ENCODE measurements at places on chromosomes 13 and 19. TPM values are rescaled to one million over a fixed set of nuclear protein-coding genes. Genes with fewer than 3 reads are reported as not detected.
A peak's percentile ranks its signal among the peaks of the same experiment; 100 is the strongest.

The WTIP gene
- total RNA-seq = 53.0 TPM

DNA sequence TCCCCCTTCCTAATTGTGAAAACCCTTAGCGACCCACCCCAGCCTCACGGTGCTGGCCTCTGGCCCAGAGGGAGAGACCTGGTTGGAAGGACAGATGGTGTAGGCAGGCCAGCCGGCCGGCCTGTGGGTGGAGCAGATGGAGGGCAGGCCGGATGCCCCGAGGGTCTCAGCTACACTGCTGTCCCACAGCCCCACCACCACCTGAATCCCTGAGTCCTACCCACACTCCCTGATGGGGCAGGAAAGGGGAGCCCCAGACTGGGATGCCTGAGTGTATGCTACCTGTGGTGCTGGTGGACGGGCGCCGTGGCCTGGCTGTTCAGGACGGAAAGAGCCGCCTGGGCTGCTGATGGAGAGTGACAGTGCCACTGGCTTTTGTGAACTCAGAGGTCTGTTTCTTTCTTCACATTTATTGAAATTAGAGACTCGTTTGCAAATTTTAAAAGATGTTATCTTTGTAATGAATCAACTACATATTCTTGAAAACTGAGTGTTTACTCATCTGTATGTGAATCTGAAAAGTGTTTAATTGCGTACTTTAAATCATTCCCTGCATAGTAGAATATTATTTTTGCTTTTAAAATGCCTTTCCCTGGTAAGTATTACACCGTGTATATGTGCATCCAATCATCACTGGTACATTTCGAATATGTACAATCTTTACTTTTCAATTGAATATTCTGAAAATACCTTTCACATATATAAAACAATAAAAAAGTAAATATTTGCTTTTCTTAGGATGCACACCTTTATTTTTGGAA, 35.7 kb downstream of the TFDP1 start:
- H3K36me3 ChIP-seq = peaks cover 74% of the 10 kb centered on the region
- H3K4me1 ChIP-seq = no peaks in the 10 kb centered on the region
- H3K27me3 ChIP-seq = no peaks in the 10 kb centered on the region
- no peak overlapping the region for H3K4me3 ChIP-seq
- no peak for DNase-seq

DNA sequence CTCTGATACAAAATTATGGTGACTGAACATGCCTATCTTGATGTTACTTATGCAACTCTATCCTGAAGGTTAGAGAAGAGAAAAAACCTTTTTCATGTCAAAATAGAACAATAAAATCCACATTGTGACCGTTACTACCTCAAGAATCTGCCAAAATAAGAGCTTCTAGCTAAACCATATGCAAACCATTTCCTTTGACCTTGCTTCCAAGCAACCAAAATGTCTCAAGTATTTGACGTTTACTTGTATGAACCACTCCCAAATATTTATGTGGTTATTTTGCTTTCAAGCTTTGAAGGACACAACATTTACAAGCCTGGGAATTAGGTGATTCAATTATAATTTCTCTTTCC, 13.9 kb downstream of the FOXO1 start:
- H3K27me3 ChIP-seq = no peaks in the 10 kb centered on the region
- peaks cover 27% of the 10 kb centered on the region for H3K4me1 ChIP-seq
- no peak overlapping the region for H3K27ac ChIP-seq
- H3K36me3 ChIP-seq = no peaks in the 10 kb centered on the region
- H3K4me3 ChIP-seq = no peak overlapping the region

The RNF225 gene
- total RNA-seq = 0.53 TPM

The CCDC70 gene
- total RNA-seq = 0.34 TPM

GRCh38 chr13:51348069-51348967, 8.8 kb downstream of the SERPINE3 start:
- no peak overlapping the region for H3K4me3 ChIP-seq
- no peaks in the 10 kb centered on the region for H3K27me3 ChIP-seq
- H3K27ac ChIP-seq = no peak overlapping the region
- no peaks in the 10 kb centered on the region for H3K36me3 ChIP-seq
- DNase-seq = no peak

DNA sequence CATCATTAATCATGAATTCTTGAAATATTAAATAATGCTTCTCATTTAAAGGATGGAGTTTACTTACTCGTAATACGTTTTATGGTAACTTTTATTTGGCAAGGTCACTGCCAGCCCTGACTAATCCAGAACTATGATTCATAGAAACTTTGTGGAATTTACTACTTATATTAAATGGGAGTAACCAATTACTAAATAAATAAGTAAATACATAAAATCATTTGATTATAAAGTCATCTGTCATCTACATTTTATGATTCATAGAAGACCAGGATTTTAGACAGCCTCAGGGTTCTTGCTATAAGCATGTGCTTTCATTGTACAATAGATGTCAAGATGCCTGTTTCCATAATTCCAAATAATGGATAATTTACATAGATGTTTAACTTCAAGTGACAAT, 611.1 kb downstream of the TBC1D4 start:
- H3K27me3 ChIP-seq = no peaks in the 10 kb centered on the region
- no peak overlapping the region for H3K27ac ChIP-seq
- H3K4me3 ChIP-seq = no peak overlapping the region

DNA sequence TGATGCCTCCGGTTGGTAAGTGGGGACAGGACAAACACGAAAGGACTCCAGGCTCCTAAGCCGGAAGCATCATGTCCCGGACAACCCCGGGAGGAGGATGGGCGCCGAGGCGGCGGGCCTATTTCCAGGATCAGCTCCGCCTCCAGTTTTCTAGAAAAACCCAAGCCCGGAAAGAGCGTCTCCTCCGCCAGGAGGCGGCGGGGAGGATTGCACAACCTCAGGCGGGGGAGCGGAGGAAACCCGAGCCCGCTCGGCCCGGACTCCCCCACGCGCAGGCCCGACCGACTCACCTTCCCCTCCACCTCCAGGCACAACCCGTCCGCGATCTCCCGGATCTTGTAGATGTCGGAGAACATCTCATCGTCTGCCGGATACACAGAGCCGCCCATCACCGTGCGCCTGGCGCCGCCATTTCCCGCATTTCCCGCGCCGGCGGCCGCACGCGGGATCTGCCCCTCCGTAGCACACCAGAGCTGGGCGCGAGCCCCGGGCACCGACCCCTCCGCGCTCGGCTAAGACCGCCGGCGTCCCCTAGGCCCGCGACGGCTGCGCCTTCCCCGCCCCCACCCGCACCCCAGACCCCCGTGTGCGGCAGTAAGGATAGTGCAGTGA, 455 bp downstream of the TPT1 start:
- peak; percentile 89 for DNase-seq
- H3K36me3 ChIP-seq = peaks cover 67% of the 10 kb centered on the region
- no peaks in the 10 kb centered on the region for H3K27me3 ChIP-seq
- peak overlapping the region; percentile 87 for H3K4me3 ChIP-seq
